ENCODE measurements at places on chromosomes 4 and X.

GRCh38 chr4:78608684-78609083, 57.1 kb downstream of the ANXA3 start:
- no peak for DNase-seq

DNA sequence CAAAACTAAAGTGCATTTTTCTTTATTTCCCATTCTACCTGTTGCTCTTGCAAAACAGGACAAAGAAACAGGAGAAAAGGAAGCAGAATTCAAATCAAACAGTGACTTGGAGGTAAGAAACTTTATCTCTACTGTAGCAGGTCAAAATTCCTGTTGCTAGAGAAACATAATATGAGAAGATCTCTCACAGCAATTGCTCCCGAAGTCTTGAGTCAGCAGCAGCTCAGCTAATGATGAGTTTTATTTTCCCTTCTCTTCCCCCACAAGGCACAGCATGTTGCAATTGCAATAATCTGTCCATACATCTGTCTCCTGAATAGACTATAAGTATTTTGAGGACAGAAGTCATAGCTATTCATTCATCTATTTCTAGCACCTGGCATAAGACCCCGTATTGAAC, 112.7 kb downstream of the CLNK start:
- no peak for DNase-seq

- no peak for DNase-seq
Measured at GRCh38 chr4:176635372-176636261, 157.1 kb downstream of the VEGFC start.

- no peak for DNase-seq
Measured at GRCh38 chr4:77579406-77580076, 26.1 kb upstream of the CXCL13 start.

GRCh38 chr4:116501954-116502353, 583.4 kb downstream of the TRAM1L1 start:
- peak; percentile 2 for DNase-seq

DNA sequence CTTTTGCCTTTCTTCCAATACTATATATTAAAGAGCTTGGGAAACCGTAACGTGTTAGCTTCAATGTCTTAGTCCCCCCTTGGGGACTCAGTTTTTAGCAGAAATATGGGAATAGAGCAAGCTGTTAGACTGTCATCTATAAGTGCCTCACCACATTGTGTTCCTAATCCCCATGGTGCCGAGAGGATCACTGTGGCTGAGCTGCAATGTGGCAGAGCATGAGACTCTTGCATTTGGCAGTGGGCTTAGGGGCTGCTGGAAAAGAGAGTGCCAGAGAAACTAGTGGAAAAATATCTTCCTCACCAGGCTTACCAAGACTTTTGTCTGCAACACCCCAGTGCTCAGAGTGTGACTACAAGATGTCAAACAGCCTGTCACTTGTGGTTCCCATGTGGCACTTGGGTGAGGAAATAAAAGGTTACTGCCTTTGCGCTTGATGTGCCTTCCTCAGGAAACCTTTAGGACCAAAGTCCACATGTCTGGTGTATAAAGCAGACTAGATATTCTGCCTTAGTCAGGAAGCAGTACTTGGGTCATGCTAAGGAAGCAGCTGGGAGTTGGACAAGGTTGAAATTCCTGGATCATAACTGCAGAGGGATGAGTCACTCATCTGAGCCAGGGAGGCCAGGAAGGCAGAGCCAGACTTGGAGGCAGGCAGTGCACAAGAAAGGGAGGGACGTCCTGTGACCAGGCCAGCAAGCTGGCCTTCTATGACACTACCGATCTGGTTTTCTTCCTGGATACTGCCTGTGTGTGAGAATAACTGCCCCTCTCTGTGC, 9.7 kb upstream of the MAGEA4 start:
- no peak for DNase-seq

DNA sequence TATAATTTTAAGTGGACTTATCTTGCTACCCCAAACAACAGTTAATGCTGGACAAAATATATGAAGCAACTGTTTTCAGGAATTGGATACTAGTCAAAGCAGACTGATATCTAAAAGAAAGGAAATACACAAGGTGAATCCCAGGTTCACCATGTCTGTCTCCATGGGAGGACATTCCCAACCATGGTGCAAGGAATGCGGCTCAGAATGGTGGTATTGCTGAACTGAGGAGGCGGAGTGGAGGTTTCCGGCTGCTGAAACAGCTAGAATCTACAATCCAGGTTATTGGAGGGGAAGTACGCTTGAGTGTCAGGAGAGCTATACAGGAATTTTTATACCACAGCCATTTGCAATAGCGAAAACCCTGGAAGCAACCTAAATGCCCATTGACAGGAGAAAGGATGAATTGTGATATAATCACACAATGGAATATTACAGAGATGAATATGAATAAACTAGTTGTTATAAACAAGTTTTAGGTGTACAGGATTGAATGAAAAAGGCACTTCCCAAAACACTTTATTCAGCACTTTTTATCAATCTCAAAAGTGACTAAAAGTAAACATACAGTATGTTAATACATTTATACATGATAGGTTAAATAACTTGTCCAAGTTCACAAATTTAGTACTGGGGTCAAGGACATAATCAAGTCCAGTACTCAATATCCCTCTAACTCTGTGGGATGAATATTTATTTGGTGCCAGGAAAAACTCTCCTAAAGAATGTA, 9.0 kb downstream of the HMGB2 start:
- no peak for DNase-seq

DNA sequence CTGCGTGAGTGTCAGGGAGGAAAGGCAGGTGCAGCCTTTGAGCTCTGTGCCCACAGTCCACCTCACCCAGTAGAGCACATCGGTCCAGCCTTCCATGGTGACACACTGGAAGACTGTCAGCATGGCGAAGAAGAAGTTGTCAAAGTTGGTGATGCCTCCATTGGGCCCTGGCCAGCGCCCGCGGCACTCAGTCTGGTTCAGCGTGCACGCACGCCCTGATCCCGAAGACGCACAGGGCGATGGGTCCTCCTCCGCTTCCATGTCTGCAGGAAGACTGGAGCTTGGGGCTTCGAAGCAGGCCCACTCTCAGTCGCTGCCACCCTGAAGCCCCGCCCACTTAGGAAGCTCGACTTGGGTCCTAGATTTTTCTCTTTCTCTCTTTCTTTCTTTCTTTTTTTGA, 5.0 kb downstream of the CACNA1F start:
- no peak for DNase-seq

GRCh38 chr4:6027392-6027791, 9.2 kb upstream of the C4orf50 start:
- DNase-seq, result no peak

DNA sequence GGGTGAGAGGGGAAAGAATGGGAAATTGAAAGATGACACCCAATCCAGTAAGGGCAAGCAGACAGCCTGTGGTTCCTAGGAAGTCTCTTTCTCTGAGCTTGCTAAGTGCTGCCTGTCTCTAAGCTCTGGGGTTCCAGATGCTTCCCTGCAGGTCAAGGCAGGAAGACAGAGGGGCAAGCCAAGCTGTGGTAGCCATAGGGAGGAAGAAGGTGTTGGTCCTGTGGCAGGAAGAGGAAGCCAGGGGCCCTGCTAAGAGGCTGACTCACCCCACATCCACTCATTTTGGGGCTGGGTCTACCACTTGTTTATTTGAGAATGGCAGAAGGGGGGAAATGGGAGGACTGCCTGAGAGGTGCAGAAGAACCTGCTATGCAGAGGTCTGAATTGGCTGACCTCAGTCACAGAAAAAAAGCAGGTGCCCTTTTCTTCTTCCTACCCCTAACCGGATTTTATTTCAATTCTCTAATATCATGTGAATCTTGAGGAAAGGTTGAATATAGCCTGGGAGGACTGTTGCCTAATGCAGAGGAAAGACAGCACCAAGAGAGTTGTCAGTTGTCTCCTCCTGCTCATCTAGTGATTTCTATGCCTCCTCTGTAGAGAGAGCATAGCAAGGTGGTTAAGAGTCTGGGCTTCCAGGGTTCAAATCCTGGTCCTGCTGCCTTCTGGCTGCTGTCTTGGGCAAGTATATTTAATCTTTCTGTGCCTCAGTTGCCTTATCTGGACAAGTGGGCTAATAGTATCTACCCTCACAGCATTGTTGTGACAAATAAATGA, 27.4 kb downstream of the HOPX start:
- no peak for DNase-seq

DNA sequence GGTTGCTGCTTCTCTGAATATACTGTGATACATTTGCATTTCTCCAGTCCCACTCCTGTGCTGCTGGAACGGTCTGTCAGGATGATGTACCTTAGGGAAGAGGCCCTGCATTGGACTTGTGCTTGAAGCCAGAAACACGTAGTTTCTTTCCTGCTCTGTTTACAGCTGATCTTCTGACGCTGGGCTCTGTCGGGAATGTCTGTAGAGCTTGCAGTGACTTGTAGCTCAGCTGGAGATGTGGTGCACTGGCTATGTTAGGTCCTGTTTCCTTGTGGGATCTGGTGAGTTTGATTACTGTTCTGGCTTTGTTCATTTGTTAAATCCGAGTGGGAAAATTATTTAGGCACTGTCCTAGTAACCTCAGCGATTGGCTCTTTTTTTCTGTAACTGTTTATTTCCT, 137.2 kb upstream of the WDR1 start:
- DNase-seq, result no peak

- DNase-seq, result no peak
Measured at GRCh38 chr4:26431461-26432180, 58.7 kb downstream of the CCKAR start.

GRCh38 chrX:28120072-28120471, 138.8 kb upstream of the DCAF8L1 start:
- no peak for DNase-seq

GRCh38 chrX:31036895-31037294, 34.9 kb downstream of the FTHL17 start:
- DNase-seq, result peak; percentile 23

DNA sequence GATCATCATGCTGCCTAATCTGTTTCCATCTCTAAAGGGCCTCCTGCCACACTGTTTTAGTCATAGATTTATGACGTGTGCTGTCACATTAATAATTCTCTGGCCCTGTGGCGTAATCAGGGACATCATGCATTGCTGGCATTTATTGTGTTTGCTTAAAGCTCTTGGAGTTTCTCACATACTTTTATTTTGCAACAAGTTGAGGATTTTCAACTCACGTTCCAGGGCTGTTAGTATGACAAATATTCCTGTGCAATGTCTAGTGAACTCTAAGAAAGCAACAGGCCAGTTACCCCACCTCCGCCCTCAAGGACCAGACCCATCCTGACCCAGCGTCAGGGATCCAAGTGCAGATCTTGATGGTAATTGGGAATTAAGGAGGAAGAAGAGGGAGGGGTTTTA, 7.8 kb upstream of the PIGA start:
- DNase-seq, result no peak

DNA sequence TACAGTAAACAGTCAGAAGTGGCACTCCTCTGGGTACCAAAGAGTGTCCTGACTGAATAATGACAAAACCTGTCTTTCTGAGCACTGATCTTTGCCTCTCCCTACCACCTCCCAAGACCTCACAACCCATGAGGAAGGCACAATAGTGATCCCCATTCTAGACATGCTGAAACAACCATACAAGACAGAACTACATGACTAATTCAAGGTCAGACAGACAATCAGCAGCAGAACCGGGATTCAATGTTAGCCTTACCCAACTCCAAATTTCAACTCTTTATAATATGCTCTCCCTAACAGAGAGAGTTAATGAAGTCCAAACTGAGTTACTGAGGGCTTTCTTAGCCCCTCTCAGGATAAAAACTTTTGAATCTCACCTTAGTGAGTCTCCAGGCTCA, 71.0 kb downstream of the IRF2 start:
- no peak for DNase-seq
